ENCODE measurements at places on chromosomes 4 and X. TPM values are rescaled to one million over a fixed set of nuclear protein-coding genes. Genes with fewer than 3 reads are reported as not detected.

Gene ARAF
- 36.0 TPM for total RNA-seq

Gene AWAT2
- not detected for total RNA-seq

Gene FAM47E
- not detected for total RNA-seq

Gene PDE6B
- total RNA-seq: not detected

Gene RIPPLY1
- not detected for total RNA-seq

Gene IL13RA1
- total RNA-seq: 28.1 TPM

Gene CCDC149
- 2.8 TPM for total RNA-seq

Gene PCDH18
- total RNA-seq: 2.4 TPM

Gene IBSP
- total RNA-seq: not detected

Gene HSD17B13
- not detected for total RNA-seq

Gene PCDH19
- 0.07 TPM for total RNA-seq

Gene FOXR2
- not detected for total RNA-seq

Gene MAGED4B
- 0.63 TPM for total RNA-seq

Gene AGTR2
- not detected for total RNA-seq

Gene AFM
- not detected for total RNA-seq

Gene FAM241A
- total RNA-seq: 2.4 TPM

Gene TET2
- 6.7 TPM for total RNA-seq

Gene HTRA3
- total RNA-seq: 0.84 TPM

Gene GIMD1
- total RNA-seq: not detected

Gene FGA
- not detected for total RNA-seq

Gene SPANXD
- not detected for total RNA-seq

Gene VEGFD
- 0.07 TPM for total RNA-seq

Gene TLR8
- total RNA-seq: not detected

Gene PCDH11X
- not detected for total RNA-seq

Gene MED12
- total RNA-seq: 7.2 TPM

Gene KLB
- 0.07 TPM for total RNA-seq
